ENCODE measurements at places on chromosomes 11 and 22.

DNA sequence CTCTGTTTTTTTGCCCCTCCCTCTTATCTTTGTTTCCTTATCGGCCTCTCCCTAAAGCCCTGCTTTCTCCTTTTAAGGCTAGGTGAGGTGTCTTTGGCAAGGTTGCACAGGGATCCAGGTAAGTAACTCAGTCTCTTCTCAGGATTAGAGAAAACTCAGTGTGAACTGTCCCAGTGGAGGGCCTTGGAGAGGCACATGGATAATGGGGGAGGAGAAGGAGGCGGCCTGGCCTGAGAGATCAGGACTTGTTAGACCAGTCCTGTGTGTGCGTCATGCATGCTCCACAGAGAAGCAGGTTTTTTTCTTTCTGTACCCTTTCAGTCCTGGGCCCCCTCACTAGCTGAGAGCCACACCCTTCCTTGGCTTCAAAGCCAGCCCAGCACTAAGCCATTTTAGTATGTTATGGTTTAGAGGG is 19.9 kb downstream of the CTNND1 start:
- DNase-seq = no peak

- peak; percentile 80 for DNase-seq
Measured at GRCh38 chr11:8025816-8026215, 38.7 kb downstream of the EIF3F start.

- DNase-seq = peak; percentile 59
Measured at GRCh38 chr11:8090756-8091155, 9.7 kb downstream of the TUB start.

GRCh38 chr11:118682372-118682771 is 2.9 kb upstream of the TREH start:
- DNase-seq = no peak

DNA sequence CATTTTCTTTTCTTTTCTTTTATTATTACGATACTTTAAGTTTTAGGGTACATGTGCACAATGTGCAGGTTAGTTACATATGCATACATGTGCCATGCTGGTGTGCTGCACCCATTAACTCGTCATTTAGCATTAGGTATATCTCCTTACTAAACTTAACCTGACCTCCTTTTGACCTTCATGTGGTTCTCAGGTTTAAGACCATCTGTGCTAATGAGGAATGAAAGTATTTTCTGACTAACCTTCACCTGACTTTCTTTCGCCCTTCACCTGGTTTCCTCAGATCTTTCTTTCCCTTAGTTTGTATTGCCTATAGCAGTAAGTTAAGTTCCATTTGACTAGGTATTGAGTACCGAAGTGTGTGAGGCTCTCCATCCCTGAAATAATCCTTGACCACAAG is 6.5 kb downstream of the EXPH5 start:
- DNase-seq = no peak

DNA sequence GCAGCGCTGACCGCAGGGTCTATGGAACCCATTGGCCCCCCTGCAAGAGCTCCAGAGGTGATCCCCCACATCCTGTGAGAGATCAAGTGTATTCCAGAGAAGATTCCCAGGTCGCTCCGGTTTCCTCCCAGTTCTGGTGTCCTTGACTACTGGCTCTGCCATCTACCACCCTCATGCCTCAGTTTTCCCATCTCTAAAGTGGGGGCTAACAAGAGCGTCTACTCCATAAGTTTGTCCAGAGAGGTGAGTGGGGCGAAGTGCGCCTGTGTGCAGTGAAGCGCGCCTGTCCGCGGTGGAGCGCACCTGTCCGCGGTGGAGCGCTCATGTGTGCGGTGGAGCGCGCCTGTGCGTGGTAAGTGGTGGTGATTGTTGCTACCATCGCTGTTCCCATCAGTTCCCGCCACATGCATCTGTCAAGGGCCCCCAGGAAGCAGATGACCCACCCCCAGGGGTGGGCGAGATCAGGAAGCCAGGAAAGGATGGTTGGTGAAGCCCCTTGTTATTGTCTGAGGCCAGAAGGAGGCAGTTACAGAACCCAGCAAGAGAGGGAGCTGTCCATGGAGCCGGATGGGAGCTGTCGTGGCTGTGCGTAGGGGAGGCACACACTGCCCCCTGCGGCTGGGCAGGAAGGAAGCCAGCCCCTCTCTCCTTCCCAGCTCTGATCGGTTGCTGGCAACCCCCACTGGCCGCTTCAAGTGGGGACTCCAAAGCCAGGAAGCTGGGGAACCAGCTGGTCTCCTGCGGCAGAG is 73.2 kb upstream of the FGF3 start:
- DNase-seq = no peak

DNA sequence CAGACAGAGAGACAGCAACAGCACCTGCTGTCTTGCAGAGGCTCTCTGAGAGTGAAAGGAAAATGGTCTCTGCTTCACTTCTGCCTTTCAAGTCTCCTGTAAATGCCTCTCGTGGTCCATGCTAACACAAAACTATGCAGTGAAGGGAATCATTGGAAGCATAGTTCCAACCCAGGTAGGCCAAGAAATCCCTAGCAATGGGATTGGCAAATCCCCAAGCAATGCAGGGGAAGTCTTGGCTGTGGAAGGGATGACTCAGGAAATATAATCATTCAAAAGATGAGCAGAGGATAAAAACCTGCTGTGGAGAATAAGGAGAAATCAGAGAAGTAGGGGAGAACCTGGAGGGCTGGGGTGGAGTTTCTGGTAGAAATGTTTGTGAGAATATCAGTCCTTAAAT is 216.1 kb upstream of the ZBED5 start:
- no peak for DNase-seq

DNA sequence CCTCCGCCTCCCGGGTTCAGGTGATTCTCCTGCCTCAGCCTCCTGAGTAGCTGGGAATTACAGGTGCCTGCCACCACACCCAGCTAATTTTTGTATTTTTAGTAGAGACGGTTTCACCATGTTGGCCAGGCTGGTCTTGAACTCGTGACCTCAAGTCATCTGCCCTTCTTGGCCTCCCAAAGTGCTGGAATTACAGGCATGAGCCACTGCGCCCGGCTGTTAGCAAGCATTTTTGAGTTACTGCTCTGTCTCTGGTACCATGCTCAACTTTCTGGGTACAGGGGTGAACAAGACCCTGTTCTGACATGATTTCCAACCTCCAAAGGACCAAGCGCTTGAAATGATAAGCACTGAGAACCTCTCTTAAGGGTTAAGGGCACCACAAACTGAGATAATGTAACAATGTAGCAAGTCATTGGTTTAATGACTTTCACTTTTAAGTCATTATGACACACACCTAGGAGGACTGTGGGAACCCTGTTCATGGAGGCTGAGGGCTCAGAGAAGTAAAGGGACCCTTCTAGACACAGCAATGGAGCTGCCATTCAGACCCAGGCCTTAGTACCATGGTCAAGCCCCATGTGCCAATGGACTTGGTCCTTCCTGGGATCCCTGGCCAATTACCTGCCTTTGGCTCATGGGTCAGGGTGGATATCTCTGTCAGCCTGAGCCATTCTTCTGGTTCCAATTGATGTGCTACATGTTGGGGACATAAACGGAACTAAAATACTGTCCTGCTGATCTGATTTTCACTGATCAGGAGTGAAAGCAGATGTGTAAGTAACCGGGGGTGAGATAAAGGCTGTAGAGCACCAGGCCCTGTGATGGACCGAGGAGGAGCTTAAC is 11.6 kb downstream of the SLC3A2 start:
- no peak for DNase-seq

DNA sequence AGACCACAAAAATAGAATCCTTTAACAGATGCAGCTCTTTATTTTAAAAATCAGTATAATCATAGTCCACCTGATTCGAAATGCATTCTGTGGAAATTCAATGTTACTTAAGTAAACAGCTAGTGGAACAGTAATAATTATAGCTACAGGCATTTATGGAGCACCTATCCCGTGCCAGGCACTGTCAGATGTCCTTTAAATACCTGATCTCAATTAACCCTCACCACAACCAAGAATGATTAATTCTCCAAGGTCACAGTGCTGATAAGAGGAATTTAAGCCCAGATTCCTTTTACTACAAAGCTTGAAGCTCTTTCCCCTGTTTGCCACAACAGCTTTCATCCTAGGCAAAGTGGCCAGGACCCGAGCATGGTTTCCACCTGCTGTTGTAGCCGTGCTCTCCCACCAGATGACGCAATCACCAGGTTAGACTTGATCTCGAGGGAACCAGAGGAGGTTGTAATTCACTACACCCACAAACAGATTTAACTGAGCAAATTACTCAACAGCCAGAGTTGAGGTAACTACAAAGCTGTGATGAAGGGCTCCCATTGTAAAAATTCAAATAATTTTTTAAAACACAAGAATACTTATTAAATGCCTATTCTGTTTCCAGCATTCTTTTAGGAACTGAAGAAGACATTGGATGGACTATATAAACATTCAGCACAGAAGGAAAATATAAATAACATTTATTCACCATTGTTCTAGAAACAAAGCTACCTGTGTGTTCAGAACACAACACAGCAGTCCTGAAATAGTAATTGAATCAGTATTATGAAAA is 10.3 kb downstream of the PRDM10 start:
- DNase-seq = peak; percentile 55

- no peak for DNase-seq
Measured at GRCh38 chr11:113375402-113375801, 12.2 kb upstream of the ANKK1 start.

GRCh38 chr11:78253797-78254196 is 65.1 kb downstream of the USP35 start:
- peak; percentile 18 for DNase-seq

- no peak for DNase-seq
Measured at GRCh38 chr22:24326266-24326665, 55.6 kb downstream of the SPECC1L start.

GRCh38 chr22:18994701-18995326 is 58.7 kb upstream of the PRODH start:
- no peak for DNase-seq

DNA sequence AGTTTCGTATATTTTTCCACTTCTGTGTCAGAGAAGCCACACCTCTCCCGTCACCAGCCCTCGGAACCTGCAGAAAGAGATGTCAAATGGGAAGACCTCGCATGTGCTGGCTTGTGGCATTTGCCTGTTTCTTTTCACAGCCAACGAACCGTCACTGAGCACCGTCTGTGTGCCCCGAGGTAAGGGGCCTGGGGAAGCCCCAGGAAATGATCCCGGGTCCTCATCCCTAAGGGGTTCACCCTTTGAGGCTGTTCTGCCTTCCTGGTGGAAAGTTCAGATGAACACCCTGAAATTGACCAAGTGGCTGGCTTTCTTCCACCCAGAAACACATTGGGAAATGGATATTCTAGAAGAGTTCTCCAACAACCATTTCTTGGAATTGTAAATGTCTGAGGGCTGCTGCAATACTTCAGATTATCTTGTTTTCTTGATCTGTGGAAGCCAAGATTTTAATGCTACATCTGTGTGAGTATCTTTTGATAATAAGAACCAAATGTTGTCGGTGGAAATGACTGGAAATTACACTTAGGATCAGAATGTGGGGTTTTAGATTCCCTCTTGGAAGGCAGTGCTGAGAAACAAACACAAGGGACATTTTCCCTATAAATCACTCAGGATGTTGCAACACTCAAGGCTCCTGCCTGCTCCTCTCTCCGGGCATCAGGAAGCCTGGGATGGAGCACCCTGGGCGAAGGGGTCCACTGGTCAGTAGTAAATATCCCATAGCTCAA is 37.6 kb downstream of the RIBC2 start:
- peak; percentile 15 for DNase-seq

- DNase-seq = no peak
Measured at GRCh38 chr11:74683941-74684481, 47.2 kb downstream of the CHRDL2 start.

- no peak for DNase-seq
Measured at GRCh38 chr22:25210793-25211192, 8.6 kb upstream of the CRYBB2 start.

DNA sequence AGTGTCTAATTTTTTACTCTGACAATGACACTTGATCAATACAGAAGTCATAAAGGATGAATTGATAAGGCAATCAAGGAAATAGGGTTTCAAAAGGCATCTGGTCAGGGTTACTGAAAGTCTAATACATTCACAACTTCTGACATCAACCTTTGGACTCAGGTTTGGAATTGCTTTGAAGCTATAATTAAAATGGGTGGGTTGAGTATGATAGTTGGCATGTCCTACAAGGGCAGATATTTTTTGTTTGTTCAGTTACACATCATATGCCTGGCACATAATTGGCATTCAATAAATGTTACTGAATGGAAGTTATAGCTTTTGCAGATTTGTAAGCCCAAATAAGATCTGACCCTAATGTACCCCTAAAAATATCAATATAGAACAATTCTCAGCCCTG is 7.3 kb upstream of the FUT4 start:
- DNase-seq = no peak

GRCh38 chr22:49751966-49752597 is 75.6 kb downstream of the BRD1 start:
- DNase-seq = no peak

DNA sequence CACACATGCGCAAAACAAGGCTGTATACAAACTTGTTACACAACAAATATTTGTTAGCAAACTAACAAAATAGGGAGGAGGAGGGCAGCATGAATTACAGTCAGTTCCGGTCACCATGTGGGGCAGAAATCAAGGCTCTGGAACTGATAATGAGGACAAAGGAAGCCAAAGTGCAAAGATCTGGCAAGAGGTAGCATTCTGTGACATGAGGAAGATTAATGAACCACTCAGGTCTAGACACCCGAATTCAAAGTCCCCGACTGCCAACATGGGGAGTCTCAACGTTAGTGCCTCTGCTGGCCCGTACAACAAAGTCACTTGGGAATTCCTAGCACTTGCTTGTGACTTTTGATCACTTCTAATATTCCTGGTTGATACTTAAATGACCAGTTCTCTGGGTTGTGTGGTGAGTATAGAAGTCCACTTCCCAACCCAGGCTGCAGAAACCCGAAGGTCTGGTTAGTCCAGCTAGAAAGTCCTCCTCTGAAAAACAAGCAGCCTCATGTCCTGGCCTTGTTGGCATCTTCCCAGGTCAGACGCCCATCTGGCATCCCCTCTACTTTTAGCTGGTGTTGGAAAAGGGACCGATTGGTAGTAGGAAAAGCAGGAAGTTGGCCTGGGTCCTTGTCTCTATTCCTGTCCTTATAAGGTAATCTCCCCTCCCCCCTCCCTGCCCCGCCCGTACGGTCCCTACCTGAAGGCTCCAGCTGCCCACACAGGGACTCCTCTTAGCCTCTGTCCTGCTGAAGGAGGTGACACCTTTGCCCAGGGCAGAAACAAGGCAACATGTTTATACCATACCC is 1.6 kb downstream of the SUN2 start:
- peak; percentile 15 for DNase-seq

DNA sequence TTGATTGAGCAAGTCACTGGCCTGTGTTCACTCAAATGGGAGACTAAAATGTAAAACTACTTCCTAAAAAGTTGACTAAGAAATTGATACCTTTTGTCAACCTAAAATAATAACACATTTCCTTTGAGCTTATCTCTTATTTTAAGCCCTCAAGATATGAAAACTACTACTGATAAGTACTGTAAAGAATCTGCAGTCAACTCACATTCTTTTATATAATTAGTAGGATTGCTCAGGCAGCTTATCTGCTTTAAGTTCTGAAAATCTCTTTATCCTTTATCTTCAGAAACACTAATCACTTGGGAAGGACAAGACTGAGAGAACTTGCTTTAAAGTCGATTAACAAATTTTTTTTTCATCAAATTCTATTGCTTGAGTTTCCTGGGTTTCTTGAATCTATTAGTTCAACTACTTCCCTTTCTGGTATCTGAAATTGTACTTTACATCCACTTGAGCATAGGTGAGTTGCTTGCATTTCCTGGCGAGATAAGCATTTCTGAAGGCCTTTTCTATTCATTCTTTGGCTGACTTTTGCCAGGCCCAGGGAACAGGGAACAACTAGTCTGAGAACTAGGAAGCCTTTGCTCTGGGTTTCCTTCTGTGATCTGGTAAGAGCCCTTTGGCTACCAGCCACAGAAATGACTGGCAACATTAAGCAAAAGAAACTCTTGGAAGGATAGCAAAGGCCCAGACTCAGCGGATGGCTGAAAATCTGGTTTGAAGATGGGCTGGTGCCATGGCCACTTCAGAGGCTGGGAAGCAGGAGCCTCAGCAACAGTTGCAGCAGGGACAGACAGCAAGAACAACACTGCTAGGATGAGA is 19.3 kb upstream of the CSRP3 start:
- DNase-seq = peak; percentile 20

All from choroid plexus epithelial cell (primary cell).